Muscle of leg (tissue), 16 donors: ENCODE measurements at places on chromosomes 2 and 18.
A peak's percentile ranks its signal among the peaks of the same experiment; 100 is the strongest.

DNA sequence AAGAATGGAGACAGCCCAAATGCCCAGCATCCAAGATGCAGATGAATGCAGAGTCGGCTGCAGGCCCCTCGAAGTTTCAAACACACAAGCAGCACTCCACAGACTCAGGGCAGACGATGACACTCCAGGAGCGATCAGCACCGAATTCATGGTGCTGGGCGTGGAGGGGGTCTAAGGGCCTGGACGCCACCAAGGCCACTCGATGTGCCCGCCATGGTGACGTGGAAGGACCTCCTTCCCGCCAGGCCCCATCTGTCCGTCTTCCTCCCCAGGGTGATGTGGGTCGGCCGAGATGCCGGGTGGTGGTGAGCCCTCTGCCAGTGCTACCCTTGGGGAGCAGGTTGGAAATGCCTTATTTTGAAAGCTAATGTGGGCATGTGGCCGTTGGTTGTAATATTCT lies 9.4 kb downstream of the KIF1A start:
- DNase-seq = no peak

DNA sequence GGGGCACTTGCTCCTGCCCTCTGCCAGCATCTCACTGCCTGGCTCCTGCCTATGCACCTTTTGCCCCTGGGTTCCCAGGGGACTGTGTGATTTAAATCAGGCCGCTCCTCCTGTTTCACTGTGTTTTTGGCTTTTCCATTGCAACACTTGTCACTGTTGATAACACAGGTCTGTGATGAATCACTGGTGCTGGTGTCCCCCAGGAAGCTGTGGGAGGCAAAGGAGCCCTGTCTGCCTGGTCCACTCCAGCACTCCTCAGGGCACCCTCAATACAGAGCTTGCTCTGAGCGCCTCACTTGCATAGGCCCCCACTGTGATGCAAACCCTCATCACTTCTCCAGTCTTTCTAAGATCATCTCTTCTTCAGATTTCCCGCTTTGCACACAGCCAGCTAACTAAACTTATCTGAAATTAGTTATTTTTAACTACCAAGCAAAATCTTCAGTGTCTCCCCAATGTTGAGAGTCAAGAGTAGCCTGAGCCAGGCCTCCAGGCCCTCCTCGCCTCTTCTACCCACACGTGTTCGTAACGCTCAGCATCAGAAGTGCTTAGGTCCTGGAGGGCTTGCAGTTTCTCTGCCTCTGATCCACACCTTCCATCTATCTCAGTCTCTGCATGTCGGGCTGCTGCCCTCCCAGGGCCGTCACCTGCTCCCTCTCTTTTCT lies 2.8 kb downstream of the TMEM18 start:
- no peak for DNase-seq

- DNase-seq = no peak
Observed at GRCh38 chr2:146349334-146349733, 1495.5 kb upstream of the ACVR2A start.

GRCh38 chr2:71277536-71278103 lies 50.7 kb upstream of the PAIP2B start:
- DNase-seq = peak; percentile 36

DNA sequence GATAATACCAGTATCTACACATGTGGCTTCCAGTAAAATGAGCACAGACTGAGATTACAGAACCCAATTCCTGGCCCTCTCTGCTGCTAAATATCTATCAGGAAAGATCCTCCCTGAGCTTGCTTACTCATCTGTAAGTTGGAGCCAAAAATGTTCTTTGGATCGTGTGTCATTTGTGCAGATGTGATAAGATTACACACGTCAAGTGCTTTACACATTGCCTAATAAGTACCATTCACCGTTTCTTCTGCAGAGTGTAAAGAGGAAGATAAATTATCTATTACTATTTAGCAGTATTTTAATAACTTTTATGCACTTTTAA lies 23.2 kb upstream of the SLC20A1 start:
- DNase-seq = peak; percentile 49

- DNase-seq = no peak
Observed at GRCh38 chr2:134845028-134845427, 6.6 kb downstream of the ACMSD start.

GRCh38 chr2:80113399-80113798 lies 191.2 kb downstream of the LRRTM1 start:
- no peak for DNase-seq
